Neural progenitor cell (in vitro differentiated cells): ENCODE measurements at places on chromosomes 7 and 10.

DNA sequence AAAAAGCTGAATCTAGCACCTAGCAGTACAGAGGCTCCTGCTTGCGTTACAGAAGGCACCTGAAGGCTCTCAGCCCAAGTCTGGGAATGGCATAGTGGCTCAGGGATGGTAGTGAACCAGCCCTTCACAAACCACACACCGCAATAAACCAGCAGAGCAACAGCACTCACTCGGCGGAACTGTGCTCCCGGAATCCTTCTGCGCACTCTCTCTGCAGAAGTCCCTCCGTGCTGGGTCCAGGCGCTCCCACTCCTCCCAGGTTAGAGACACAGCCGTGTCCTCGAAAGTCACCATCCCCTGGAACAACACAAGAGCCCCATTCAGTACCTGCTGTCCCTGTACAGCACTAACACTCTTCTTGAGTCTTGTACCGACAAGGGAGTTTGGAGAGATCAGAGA is 1.5 kb downstream of the ZNF394 start:
- no peak for DNase-seq

DNA sequence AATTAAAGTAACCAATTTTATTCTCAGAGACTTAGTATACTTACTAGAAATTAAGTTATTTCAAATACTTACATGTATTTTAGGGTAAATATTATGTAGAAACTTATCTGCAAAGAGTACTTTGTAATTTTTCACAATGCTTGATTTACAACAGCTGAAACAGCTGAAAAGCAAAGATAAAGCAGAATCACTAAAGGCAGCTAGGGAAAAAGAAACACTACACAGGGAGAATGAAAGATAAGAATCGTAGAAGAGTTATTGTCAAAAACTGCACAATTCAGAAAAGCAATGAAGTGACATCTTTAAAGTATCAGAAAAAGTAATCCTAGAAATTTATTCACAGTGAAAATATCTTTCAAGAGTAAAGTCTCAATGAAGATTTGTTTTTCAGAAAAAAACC is 69.7 kb upstream of the ZNF804B start:
- no peak for DNase-seq

DNA sequence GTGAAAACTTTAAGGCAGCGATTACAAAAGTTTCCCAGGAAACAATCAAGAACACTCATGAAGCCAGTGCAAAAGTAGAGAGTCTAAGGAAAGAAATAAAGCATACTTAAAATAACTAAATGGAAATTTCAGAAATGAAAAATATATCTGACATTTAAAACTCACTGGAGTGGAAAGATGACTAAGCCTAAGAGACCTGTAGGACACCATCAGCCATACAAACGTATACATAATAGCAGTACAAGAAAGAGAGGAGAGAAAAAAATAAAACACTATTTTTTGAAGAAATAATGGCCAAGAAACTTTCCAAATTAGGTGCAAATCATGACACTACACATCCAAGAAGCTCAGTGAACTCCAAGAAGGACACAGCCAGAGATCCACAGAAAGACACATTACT is 5.4 kb upstream of the AKR1D1 start:
- DNase-seq = no peak

DNA sequence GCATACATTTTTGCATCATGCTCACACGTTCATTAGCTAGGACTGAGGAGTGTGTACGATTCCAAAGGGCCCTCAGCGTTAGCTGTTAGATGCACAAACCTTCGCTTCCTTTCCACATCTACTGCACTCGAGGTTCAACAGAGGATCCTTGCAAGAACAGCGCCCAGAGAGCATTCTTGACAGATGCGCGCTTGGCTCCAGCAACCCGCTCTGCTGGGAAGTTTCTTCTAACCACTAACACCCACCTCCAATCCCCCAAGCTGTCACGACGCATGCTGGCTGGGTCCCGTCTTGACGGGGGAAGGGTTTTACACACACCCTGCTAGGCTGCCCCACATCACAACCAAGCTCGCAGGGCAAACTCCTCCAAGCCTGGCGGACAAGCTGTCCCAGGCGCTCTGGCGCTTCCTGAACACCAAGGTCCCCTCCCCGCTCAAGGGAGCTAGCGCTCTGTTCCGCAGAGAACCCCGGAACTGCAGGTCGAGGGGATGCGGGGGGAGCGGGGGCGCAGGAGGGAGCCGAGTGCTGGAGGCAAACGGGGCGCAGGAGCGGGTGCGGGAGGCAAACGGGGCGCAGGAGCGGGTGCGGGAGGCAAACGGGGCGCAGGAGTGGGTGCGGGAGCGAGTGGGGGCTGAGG is 653 bp upstream of the ADRB1 start:
- DNase-seq = peak; percentile 67

GRCh38 chr7:124934841-124935240 is 5.2 kb upstream of the POT1 start:
- DNase-seq = no peak

DNA sequence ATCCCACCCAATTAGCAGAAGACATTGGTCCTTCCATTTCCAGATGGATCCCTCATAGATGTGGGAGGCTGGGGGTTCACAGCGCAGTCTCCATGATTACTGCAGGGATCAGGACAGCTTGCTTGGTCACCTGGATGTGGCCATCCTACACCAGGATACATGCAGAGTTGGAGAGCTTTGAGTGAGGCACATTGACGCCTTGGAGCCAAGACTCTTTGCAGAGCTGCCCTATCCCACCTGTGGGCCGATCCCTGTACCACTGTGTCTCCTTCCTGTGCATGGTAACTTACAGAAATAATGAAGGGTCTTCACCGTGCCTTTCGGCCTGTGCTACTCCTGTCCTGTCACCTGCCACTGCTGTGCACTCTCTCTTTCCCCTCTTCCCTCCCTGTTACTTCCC is 444.8 kb downstream of the GLRX3 start:
- no peak for DNase-seq

DNA sequence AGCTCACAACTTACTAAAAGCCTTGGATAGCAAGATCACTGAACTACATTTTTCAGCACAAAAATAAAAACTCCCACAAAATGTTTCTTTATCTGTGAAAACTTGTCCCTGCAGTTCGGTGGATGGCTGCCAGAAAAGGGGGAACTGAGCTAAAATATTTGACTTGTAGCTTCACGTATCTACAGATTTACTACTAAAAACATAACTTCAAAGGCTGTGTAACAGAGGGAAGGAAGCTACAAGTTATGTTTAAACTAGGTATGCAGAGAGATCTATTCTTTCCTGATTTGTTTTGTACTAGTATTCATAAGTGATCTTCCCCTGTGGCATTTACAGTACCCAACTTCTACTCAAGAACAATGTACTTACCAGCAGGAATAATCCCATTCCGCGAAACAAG is 25.1 kb downstream of the SGCE start:
- no peak for DNase-seq

GRCh38 chr10:125802131-125802530 is 20.9 kb downstream of the UROS start:
- DNase-seq = no peak

DNA sequence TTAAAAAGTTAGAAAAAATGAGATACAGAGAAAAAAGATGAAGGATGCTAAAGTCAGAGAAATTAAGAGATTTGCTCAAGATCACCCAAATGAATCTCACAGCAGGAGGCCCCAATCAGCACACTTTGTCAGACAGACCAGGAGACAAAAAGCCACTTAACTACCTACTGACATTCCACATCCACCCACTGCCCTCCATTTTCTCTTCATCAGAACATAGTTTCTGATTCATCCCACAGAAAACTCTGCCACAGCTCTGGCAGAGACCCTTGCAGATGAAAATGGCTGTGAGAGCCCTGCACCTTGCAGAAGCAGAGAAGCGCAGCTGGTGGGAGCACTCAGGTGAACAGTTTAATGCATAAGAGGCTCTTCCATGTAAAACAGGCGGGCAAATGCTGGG is 26.6 kb downstream of the DGKI start:
- peak; percentile 22 for DNase-seq

DNA sequence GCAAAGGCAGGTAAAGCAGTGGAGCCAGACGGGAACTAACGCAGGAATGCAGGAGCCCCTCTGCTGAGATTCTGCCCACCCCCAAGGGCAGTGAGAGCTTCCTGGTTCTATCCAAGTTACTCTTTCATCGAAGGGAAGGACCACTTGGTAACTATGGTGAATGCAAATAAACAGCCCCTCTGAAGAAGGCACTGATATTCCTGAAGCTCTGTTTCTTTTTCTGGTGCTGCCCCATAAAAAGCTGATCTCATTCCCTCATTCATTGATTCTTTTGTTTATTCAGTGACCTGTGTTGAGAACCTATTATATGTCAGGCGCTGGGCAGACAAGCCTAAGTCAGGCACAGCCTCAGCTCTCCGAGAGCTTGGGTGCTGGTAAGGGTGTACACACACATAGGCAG is 217.3 kb downstream of the SNX10 start:
- peak; percentile 15 for DNase-seq

- no peak for DNase-seq
Measured at GRCh38 chr10:19917751-19918478, 101.7 kb downstream of the PLXDC2 start.

GRCh38 chr7:27750316-27750715 is 10.4 kb downstream of the TAX1BP1 start:
- DNase-seq = no peak

DNA sequence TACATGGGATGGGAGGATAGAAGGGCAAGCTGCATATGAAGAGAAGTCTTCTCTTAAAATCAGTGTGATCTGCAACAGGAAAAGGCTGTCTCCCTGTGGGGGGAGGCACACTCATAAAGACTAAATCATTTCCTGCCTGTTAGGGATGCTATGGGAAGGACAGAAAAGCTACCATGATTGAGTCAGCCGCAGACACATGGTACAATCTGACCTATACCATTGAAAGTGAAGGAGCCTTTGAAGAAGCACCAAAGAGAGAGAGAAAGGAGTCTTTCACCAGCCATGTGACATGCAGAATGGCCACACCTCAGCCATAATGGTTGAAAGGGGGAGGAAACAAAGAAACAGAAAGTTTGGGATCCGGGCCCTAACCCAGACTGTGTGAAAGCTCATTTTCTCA is 29.1 kb downstream of the NUDCD3 start:
- DNase-seq = no peak

GRCh38 chr7:32502728-32503127 is 7.4 kb downstream of the AVL9 start:
- DNase-seq = no peak
